ENCODE measurements at places on chromosomes 12 and 14.

DNA sequence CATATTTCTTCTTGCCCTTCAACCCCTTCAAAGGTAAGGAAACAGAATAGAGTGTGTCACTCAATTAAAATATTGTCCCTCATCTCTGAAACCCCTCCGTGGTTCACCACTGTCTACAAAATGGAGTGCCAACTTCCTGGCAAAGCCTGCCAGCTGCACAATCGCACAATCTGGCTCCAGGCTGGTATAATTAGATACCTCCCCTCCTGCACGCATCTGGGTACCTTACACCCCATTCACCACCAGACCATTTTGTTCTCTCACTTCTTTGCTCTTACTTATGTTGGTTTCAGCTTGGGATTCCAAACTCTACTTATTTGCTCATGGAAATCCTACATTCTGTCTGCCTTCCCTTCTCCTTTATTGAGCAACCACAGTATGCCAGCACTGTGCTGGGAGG, 314.9 kb downstream of the NUAK1 start:
- no peak for DNase-seq

DNA sequence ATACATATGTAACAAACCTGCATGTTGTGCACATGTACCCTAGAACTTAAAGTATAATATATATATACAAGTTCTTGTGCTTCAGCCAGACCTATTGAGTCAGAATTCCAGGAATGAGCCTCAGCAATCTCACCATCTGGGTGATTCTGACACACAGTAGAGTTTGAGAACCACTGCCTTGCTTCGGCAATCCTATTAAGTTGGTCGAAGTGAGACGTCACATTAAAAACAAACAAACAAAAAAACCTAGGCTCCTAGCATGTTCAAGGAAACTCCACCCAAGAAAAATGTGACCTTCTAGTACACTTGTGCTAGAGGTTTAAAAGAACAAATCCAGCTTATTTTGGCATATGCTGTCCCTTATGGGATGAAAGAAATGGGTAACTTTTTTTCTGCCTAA, 115.8 kb downstream of the SINHCAF start:
- DNase-seq: no peak

GRCh38 chr14:94914191-94914590, 144.3 kb upstream of the GSC start:
- DNase-seq: peak; percentile 56

DNA sequence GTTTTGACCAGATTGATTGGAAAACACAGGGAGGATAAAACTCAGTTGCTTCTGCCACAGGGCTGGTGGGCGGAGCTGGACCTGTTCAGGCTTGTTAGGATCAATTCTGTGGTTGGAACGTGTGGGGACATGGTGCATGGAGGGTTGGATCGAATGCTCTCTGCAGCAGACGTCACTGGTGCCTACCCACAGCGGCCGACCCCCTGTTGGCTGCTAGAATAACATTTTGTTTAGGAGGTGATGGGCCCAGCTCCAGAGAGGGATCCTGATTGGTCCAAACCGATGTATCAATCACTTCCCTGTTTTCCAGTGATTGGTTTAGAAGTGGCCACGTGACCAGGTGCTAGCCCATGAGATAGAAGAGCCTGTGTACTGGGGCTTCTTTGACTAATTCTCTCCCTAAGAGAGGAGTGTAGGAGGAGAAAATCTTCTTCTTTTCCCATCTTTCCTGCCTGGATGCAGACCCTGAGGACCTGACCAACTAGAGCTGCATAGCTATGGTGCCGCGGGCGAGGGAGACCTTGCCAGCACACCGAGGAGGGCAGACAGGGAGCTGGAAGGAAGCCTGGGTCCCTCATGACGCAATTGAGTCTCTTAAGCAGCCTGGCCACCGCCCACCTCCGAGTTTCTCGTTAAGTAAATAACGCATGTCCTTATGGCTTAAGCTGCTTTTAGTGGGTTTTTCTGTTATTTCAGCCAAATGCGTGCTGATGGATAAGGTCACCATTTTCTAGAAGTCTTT, 163.5 kb downstream of the AACS start:
- no peak for DNase-seq

- no peak for DNase-seq
Measured at GRCh38 chr12:43896496-43896895, 60.6 kb downstream of the TMEM117 start.

- no peak for DNase-seq
Measured at GRCh38 chr14:100203962-100204834, 34.7 kb upstream of the YY1 start.

DNA sequence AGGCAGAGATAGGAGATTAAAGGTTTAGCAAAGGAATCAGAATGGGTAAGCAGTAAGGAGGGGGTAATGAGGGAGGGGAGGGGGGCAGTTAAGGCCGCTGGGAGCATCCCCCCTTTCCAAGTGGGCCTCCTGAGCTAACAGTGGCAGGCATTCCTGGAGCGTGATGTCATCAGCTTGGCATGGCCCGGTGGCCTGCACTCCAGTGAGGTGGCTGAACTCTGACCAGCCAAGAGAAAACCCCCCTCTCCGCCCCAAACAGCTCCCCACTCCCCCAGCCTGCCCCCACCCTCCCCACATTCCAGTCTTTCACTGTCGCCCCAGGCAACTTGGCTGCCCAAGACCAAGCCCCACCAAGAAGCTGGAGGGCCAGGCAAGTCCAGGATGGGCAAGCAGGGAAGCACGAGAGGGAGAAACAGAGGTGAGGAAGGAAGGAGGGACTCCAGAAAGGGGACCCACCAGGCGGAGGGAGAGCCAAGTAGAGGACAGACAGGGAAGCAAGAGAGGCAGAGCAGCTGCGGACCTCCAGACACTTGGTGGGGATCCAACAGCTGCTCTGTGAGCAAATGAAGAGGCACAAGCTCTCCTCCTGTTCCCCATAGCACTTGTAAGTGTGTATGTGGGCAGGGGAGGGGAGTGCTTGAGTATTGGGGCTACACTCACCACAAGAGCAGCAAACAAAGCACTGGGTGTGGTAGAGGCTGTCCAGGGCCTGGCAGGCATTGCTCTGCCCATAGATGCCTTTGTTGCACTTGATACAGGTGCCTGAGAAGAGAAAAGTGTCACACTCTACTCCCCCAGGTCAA, 4.5 kb downstream of the AJUBA start:
- DNase-seq: no peak

GRCh38 chr12:12599750-12600643, 11.7 kb upstream of the CREBL2 start:
- DNase-seq: no peak

GRCh38 chr12:89185889-89186288, 166.4 kb downstream of the DUSP6 start:
- DNase-seq: no peak

GRCh38 chr12:114403690-114404066, 2.3 kb downstream of the TBX5 start:
- no peak for DNase-seq

GRCh38 chr14:46300765-46301164, 350.8 kb downstream of the RPL10L start:
- DNase-seq: no peak

GRCh38 chr12:59927032-59927431, 331.2 kb downstream of the SLC16A7 start:
- DNase-seq: no peak

DNA sequence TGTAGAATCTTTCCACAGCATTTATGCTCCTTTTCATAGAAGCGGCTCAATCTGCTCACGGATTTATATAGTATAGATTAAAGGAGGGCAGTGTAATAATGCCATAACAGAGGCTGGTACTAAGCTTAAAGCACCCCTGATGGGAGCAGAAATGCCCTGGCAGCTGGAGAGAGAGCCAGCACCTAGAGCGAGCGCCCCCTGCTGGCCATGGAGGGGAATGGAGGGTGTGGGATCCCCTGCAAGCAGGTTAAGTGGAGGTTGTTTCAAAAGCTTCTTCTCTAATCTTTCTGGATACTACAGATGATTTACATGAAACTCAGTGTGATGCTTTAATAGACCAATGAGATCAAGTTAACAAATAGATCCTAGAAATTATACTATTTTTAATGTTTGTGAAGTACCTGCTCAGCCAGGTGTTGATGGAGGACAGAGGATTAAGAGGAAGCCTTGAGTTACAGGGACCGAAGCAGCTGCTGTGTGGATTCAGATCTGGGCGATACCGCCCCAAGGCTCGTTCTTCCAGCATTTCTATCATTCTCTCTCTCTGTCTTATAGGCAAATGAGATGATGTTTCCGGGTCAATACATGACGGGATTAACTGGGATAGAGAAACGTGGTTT, 1519.3 kb upstream of the TMEM132C start:
- DNase-seq: peak; percentile 39

- DNase-seq: no peak
Measured at GRCh38 chr14:85344847-85345570, 184.9 kb upstream of the FLRT2 start.

DNA sequence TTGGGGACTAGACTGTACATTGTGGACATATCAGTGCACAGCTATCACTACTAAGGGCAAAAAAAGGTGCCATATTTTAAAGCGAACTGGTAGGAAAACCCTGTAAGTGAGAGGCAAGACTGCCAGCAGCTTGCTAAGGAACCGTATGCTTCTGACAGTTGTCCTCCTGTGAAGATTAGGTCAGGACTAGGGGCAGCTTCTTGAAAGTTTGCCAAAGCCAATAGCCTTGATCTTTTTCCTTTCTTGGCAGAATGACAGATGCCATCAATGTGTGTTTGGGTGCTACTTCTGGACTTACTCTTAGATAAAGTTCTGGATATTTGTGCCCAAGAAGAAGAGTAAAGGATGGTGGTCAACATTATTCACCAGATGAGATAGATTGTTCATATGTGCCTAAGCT, 7.4 kb downstream of the DAAM1 start:
- no peak for DNase-seq

- no peak for DNase-seq
Measured at GRCh38 chr14:33435911-33436689, 497.4 kb downstream of the NPAS3 start.

DNA sequence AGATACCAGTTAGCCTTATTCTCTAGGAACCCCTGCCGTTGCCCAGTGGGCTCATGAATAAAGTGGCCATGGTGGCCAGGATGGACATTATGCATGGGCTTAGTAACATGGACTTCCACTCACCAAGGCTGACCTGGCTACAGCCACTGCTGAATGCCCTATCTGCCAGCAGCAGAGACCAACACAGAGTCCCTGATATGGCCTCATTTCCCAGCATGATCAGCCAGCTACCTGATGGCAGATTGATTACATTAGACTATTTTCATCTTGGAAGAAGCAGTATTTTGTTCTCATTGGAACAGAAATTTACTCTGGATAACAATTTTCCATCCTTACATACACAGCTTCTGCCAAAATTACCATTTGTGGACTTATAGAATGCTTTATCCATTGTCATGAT, 16.2 kb upstream of the LPCAT3 start:
- DNase-seq: no peak
